ENCODE measurements at places on chromosomes 3 and 15. TPM values are rescaled to one million over a fixed set of nuclear protein-coding genes. Genes with fewer than 3 reads are reported as not detected.

- no peak overlapping the region for H3K4me3 ChIP-seq
- H3K36me3 ChIP-seq, result no peaks in the 10 kb centered on the region
- H3K27ac ChIP-seq, result no peak overlapping the region
- DNase-seq, result no peak
- no peaks in the 10 kb centered on the region for H3K27me3 ChIP-seq
These were observed 219.3 kb upstream of the KBTBD8 start for GRCh38 chr3:66778777-66779176.

- H3K36me3 ChIP-seq, result peaks cover 5% of the 10 kb centered on the region
- H3K27ac ChIP-seq, result no peak overlapping the region
- no peaks in the 10 kb centered on the region for H3K4me1 ChIP-seq
- no peak for DNase-seq
These were observed 189.3 kb downstream of the ADAMTS17 start for GRCh38 chr15:100152463-100152862.

DNA sequence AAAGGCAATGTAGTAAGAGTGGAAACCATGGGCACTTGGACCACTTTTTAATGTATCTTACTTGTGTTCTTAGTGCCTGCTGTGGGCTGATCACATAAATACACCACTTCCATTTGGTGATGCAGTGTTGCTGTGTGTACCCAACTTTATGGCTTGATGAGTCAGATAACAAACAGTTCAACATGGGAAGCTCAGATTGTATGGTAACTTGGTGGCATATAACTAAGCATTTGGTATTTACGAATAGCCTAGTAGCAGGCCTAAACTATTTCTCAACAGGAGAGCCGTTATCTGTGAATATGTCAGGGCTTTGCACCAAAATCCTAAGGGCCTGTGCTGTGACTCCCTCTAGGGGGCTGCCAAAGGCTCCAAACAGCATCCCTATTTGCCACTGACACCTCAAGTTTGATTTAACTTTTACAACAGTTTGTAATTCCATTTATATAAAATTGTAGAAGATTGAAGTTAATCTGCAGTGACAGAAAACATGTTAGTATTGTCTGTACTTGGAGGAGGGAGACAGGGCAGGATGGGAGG is 640.4 kb upstream of the CADM2 start:
- H3K4me1 ChIP-seq, result no peaks in the 10 kb centered on the region
- no peak overlapping the region for H3K27ac ChIP-seq
- H3K4me3 ChIP-seq, result no peak overlapping the region

DNA sequence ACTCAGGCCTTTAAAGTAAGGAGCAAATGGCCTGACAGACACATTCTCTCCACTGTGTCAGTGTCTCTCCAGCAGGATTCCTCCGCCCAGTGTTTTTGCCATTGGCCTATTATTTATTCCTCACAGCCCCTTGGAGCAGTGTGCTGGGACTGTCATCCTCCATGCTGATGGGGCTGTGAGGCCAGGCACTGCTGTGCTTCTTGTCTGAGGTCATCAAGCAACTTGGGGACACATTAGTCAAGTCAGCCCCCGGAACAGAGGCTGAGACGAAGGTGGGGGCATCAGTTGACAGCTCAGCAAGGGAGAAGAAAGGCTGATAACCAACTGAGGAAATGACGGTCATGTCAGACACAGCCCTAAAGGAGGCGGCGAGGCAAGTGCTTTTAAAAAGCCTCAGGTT is 67.4 kb downstream of the XXYLT1 start:
- H3K36me3 ChIP-seq, result peaks cover 4% of the 10 kb centered on the region
- DNase-seq, result no peak
- no peak overlapping the region for H3K4me3 ChIP-seq

AADACL2 gene
- total RNA-seq, result not detected

GRCh38 chr3:23239211-23240068 is 36.3 kb downstream of the UBE2E2 start:
- DNase-seq, result no peak
- no peak overlapping the region for H3K4me3 ChIP-seq
- H3K27ac ChIP-seq, result no peak overlapping the region
- H3K36me3 ChIP-seq, result no peaks in the 10 kb centered on the region

DNA sequence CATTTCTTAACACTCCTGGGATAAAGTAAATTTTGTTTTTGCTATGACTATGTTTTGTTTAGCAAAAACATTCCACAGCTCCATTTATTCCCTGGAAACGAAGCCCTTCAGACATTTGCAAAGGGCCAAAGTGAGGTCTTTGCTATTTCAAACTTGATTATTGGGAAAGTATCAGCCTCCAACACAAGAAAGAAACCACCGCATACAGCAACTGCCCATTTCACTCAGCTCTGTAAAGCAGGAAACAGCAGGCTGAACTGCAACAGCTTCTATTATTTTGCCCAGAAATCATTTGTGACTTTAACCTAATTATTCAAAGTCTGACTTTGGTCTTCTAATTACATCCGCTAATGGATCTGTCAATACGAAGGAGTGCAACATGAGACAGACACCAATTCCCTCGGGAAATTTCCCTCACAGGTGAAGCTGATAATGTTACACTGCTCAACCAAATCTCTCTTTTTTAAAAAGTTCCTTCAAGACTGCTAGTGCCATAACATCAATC is 72.1 kb downstream of the RFTN1 start:
- no peak overlapping the region for H3K4me3 ChIP-seq
- H3K4me1 ChIP-seq, result no peaks in the 10 kb centered on the region
- H3K27ac ChIP-seq, result no peak overlapping the region
- H3K36me3 ChIP-seq, result no peaks in the 10 kb centered on the region
- no peaks in the 10 kb centered on the region for H3K27me3 ChIP-seq

DNA sequence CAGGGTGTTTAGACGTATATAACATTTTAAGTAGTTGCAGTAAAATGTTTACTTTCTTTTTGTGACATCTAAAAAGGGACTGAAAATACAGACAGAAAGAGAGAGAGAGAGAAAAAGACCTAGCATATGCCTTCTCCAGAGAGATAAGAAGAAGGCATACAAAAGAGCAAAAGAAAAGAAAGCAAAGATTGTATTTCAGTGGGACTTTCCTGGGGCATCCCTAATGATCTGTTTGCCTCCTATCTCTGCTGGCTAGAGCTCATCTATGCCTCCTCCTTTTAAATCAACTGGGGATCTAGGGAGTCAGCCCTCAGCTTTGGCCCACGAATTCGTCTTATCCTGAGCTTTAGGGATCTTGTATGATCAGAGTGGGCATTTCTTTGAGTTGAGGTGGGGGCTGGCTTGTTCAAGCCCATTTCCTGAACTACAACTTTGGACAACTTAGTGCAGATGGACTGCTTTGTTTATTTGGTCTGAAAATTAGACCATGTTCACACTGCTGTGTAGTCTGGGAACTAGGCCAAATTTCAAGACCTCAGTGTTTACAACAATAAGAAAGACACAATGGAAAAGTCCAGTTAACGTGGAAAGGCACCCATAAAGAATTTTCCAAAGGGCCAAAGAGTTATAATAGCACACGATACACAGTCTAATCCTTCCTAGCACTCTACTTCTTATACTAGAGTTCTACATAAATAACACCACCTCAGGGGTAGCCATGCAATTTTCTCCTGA is 61.0 kb downstream of the ATP8B4 start:
- no peak overlapping the region for H3K4me3 ChIP-seq
- DNase-seq, result no peak
- no peaks in the 10 kb centered on the region for H3K36me3 ChIP-seq
- H3K27ac ChIP-seq, result no peak overlapping the region

TEX55 gene
- total RNA-seq, result not detected

DNA sequence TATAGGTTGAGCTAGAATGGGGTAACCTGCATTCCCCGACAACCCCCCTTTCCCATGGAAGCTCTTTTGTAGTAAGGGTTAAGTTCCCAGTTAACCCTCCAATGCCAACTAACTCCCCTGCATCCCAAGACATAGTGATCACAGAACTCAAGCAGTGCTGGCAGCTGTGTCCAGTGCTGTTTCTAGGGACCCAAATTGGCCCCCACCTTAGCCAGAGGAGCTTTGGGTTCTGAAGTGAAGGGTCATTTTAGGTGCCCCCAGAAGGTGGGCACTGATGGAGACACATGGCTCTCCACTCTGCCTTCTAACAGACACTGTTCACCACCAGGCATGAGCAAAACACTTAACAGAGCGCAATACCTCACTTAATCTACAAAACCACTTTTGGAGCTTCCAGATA is 7.1 kb downstream of the FBXL22 start:
- H3K27ac ChIP-seq, result no peak overlapping the region
- H3K4me3 ChIP-seq, result no peak overlapping the region
- DNase-seq, result no peak
- H3K36me3 ChIP-seq, result peaks cover 5% of the 10 kb centered on the region

- H3K4me3 ChIP-seq, result no peak overlapping the region
- no peak overlapping the region for H3K27ac ChIP-seq
- H3K27me3 ChIP-seq, result no peaks in the 10 kb centered on the region
- peaks cover 11% of the 10 kb centered on the region for H3K4me1 ChIP-seq
These were observed 7.8 kb downstream of the LINGO1 start for GRCh38 chr15:77624868-77625267.

All from H9 (cell line).